EL (cell line): ENCODE measurements at places on chromosomes 7 and 10.
A peak's percentile ranks its signal among the peaks of the same experiment; 100 is the strongest.

DNA sequence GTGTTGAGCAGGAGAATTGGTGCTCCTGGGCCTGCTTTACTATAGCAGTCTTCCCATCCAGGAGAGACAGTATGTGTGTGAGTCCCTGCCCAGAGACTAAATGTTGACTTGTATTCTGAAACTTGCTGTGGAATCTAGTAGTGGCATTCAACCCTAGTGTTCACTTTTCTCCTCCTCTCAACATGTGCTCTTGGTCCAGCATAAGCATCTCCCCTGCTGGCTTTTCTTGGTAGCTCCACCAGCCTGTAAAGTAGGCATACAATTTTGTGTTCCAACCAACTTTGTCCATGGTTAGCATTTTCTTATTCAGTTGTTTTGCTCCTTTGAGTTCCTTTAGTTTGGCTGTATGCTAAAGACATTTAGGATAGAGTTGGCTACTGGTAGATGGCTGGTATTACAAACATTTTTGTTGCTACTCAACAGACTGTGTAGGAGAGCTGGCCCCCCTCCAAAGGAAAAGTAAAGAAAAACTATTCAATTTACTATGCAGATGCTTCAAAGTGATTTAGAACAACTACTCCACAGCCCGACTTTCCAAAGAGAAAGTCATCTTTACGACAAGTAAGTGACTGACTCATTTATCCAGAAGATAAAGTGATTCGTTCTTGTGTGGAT is 46.0 kb downstream of the ASB4 start:
- no peak for DNase-seq

- DNase-seq: no peak
Measured at GRCh38 chr10:44238212-44238611, 146.7 kb downstream of the CXCL12 start.

GRCh38 chr7:91182819-91183764 is 81.1 kb upstream of the FZD1 start:
- DNase-seq: peak; percentile 92

DNA sequence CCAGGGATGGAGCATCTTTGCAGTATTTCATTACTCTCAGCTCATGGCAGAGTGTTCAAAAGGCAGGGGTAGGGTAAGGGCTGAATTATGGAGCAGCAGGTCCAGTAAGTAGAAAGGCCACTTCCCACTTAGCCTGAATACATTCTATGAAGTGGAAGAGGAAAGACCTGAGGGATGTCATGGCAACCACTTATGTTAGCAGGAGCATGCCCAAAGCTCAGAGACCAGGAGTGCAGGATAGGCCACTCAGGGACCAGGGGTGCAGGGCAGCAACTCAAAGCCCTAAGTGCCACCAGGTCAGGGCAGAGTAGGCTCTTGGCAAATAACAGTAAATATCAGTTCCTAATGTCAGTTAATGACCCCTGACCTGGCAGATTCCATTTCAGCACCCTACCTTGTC is 3.6 kb downstream of the SRI start:
- no peak for DNase-seq

GRCh38 chr7:99825873-99826272 is 1.9 kb upstream of the CYP3A43 start:
- no peak for DNase-seq

DNA sequence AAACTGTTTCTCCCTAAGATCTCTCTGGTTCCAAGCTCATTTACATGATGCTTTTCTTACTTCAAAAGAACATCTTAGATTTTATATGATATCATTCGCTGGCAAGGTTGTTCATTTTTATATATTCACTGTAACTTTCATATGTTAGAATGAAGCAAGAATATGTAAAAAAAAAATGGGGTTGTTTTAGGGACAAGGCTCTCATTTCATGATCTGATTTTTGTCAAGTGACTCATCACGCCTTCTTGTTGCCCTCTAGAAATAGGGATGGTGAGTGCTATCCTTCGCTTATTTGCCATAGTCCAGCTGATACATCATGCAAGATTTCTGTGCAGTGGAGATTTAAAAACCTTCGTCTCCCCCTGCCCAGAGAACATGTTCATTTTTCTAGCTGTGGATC is 14.0 kb upstream of the CELF2 start:
- DNase-seq: no peak

DNA sequence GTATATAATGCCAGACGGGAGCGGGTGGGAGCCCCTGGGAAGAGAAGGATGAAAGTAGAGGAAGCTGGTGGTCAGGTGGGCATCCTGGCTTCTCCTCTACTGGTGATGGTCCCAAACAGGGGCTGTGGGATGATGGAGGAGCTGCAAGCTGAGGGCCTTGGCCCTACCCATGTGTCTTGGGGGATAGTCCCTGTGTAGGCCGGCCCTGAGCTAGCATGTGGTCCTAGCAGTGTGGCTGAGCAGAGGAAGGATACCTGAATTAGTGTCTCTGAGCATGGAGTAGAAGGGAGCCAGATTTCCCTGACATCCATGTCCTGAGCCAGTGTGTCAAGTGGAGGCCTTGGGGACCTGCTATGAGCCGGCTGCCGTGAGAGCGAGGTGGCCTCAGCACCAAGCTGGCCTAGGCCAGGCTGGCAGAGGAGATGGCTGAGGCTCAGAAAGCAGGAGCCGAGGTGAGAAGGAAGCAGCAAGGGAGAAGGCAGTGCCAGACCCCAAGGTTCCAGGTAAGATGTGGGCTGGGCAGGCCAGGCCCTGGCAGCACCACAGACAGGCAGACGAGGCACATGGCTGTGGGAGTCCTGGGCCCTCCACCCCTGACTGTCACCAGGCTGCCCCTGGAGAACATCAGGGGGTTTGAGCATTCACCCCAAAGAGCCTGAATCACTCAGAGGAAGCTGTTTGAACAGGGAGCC is 150.2 kb downstream of the ABCA13 start:
- no peak for DNase-seq

- DNase-seq: no peak
Measured at GRCh38 chr10:43820663-43821062, 172.0 kb upstream of the ZNF32 start.

DNA sequence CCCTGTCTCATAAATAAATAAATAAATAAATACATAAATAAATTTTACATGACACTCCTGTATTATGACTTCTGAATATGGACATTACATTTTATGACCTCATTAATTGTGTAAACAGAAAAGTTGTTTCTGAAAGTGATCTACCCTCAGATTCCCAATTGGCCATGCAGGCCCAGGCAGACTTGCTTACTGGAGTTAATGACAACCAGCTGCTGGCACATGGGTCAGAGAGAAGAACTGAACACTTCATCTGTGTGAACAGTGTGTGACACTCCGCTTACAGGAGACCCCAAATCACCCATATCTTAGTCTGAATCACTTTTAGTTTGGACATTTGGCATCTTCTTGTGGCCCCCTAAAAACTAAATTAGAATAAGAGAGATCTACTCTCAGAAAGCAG is 31.4 kb downstream of the PARP12 start:
- no peak for DNase-seq

DNA sequence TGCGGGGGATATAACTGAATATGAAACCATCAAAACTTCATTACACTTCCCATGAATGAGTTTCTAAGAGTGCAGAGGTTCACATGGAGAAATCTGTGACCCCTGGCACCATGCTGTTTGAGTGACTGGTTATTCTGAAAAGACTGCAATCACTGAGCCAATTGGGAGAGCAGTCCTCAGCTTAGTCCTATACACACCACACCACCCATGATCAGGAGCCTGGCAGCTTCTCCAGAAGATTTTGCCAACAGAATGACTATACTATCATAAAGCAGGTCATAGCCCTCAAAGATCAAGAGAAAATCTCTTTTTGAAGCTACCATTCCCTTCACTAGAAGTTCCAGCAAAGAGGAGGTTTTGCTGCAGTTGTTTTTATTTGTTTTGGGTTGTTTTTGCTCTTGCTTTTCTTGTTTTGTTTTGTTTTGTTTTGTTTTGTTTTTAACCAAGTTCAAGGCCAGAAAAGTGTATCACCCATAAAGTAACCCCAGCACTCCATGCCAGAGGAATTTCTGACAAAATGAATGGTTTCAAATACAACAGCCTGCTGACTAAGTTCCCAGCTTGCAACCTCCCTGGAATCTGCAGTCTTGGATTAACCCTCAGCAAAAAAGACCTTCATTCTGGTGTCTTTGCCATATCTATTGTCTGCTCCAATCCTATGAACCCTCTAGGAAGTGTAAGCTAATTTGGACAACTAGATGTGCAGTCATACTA is 19.7 kb upstream of the HGF start:
- DNase-seq: no peak

- DNase-seq: no peak
Measured at GRCh38 chr7:12943781-12944180, 256.3 kb downstream of the ARL4A start.
